Stimulated activated CD4-positive, alpha-beta T cell treated with anti-CD3 and anti-CD28 coated beads, Interleukin-12 subunit alpha, Interleukin-12 subunit beta, amount 100 ng/mL, for 4 hours (primary cell): ENCODE measurements at places on chromosomes 4 and X.

DNA sequence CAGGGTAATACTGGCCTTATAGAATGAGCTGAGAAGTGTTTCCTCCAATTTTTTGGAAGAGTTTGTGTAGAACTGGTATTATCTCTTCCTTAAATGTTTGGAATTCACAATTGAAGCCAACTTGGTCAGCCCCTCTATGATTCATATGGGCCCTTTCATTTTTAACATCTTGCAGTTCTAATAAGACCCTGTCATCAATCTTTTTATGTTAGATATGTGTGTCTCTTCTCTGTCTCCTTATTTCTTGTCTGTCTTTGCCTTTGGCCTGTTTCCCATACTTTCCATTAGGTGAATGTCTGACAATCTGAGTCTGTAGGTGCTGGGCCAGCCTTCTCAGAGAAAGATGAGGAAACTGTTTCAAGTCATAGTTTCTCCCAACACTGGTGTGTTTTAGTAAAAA is 88.7 kb downstream of the SLC16A2 start:
- no peak for DNase-seq

GRCh38 chr4:158161551-158162354 is 11.1 kb downstream of the GASK1B start:
- no peak for DNase-seq

- DNase-seq: no peak
These were observed at the start of gene DGKK for GRCh38 chrX:50470103-50471031. DGKK (minus strand) TSS chrX:50470825; CDS start chrX:50470678, 147 bp downstream.

- no peak for DNase-seq
These were observed 54.3 kb upstream of the ARX start for GRCh38 chrX:25070038-25070437.

DNA sequence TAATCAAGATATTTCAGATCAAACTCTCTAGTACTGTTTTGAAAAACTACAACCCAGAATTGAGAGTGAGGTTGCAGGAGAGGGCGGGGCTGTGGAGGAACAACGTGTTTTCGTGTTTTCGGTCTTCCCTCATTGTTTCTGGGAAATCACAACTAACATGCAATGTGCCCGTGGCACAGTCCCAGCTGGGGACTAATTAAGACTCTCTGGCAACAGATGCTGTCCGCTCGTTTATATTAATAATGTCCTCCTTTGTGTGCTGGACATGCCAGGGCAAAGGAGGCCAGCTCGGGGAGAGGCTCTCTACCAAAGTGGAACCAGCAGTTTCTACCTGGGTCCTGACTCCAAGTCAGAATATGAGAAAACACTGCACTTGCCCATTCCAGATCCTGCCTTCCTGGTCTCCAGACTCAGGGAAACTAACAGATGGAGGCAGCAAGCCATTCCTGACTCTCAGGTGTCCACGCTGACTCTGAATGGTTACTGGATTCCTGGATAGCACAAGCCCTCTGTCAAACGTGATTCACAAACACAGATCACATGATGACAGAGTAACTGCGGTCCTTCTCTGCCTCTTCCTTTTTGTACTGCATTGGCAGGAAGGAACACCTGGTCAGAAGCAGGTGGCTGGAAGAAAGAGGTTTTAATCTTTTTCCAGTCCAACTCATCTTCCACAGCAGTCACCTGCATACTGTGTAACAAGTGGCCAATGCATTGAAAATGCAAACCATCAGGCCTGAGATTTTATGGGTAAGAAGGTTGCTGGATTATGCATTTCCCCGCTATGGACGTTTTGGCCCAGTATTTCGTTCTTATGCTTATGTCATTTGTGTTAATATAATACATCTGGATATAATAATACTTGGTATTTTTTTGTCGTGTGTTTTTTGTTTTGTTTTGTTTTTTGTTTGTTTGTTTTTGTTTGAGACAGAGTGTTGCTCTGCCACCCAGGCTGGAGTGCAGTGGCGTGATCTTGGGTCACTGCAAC is 65.0 kb downstream of the COQ2 start:
- peak; percentile 61 for DNase-seq

DNA sequence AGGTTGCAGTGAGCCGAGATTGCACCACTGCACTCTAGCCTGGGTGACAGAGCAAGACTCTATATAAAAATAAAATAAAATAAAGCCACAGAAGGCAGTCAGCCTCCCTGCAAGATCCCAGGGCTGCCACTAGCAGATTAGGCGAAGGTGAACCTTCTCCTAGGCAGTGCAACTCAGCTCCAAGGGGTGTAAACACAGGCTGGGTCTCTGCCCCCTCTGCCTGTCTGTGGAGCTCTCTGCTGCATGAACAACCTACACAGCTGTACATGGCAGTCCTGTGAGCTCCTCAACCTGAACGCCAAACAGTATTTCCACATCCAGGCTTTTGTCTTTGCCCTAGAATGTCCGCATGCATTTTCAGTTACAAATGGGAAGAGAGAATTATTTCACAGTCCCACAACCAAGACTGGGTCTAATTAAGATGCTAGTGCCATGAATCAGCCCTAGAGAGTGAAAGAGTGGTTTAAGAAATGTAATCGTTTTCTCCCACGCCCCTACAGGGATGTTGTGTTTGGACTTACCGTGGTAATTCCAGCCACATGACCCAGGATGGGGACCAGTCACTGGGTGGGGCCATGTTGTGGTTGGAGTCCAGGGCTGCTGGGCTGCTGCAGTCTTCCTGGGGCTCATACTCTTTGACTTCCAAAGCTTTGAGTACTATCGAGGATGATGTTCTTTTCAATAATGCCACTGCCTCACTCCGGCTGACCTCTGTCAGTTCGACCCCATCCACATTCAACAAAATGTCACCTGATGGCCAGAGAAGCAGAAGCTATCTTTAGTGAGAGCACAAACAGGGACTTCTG is 99.0 kb downstream of the FIP1L1 start:
- DNase-seq: no peak
